T-helper 17 cell (primary cell): ENCODE measurements at places on chromosomes 5 and 9.

GRCh38 chr5:142438573-142438972 lies 113.8 kb upstream of the SPRY4 start:
- peak overlapping the region; percentile 43 for H3K4me3 ChIP-seq
- H3K27ac ChIP-seq, result peak overlapping the region; percentile 89
- no peaks in the 10 kb centered on the region for H3K27me3 ChIP-seq
- H3K36me3 ChIP-seq, result no peaks in the 10 kb centered on the region
- DNase-seq, result no peak

DNA sequence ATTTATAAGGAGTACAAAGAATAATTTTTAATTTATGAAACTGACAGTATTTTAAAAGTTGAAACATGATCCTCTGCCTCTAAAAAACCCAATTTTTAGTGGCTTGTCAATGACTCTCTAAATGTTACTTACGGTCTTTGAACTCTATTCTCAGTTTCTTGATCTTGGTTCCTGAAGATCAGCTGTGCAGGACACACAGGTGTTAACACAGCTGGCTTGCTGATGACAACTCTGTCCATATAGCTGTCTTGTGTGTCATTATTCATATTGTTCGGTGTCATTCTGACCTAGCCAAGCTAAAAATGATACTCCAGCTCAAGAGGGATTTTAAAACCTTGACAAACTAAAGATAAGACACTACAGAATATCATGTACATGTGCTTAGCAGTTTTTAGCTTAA lies 314.5 kb downstream of the CCDC171 start:
- peaks cover 2% of the 10 kb centered on the region for H3K36me3 ChIP-seq
- H3K4me3 ChIP-seq, result no peak overlapping the region
- no peaks in the 10 kb centered on the region for H3K27me3 ChIP-seq
- no peak overlapping the region for H3K27ac ChIP-seq

GRCh38 chr5:33565324-33565723 lies 124.6 kb downstream of the TARS1 start:
- no peak overlapping the region for H3K4me3 ChIP-seq
- H3K27ac ChIP-seq, result no peak overlapping the region
- no peaks in the 10 kb centered on the region for H3K36me3 ChIP-seq
- H3K4me1 ChIP-seq, result no peaks in the 10 kb centered on the region
- DNase-seq, result no peak
- H3K27me3 ChIP-seq, result peaks cover 6% of the 10 kb centered on the region

- no peak overlapping the region for H3K4me3 ChIP-seq
- peaks cover 5% of the 10 kb centered on the region for H3K4me1 ChIP-seq
- no peak overlapping the region for H3K27ac ChIP-seq
- no peak for DNase-seq
Measured at GRCh38 chr9:104882566-104882965, 45.4 kb downstream of the ABCA1 start.

GRCh38 chr9:106077731-106078130 lies 383.4 kb downstream of the TMEM38B start:
- DNase-seq, result no peak
- no peaks in the 10 kb centered on the region for H3K4me1 ChIP-seq
- no peaks in the 10 kb centered on the region for H3K27me3 ChIP-seq
- no peaks in the 10 kb centered on the region for H3K36me3 ChIP-seq
- no peak overlapping the region for H3K27ac ChIP-seq
- H3K4me3 ChIP-seq, result no peak overlapping the region

DNA sequence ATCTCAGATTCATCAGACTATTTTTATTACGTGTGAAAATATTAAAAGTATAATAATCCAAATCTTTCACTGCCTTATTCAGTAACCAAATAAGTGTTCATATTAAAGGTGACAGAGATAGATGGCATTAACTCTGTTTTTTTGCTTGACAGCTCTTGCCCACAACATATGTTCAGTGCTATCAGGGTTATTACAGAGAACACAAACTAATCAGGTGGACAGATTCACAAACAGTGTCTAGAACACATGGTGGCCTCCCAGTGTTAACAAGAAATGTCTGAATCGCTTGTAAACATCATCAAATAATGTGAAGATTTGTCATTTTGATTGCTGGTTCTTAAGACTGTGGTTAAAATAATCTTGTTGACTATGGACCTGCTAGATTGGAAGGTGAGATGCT lies 609.1 kb upstream of the GRAMD2B start:
- no peaks in the 10 kb centered on the region for H3K36me3 ChIP-seq
- no peaks in the 10 kb centered on the region for H3K27me3 ChIP-seq
- no peak for DNase-seq
- no peaks in the 10 kb centered on the region for H3K4me1 ChIP-seq
- H3K4me3 ChIP-seq, result no peak overlapping the region
